ENCODE measurements at places on chromosomes 3 and 15.
A peak's percentile ranks its signal among the peaks of the same experiment; 100 is the strongest.

GRCh38 chr3:185029086-185029485, 123.8 kb downstream of the C3orf70 start:
- no peak for DNase-seq

DNA sequence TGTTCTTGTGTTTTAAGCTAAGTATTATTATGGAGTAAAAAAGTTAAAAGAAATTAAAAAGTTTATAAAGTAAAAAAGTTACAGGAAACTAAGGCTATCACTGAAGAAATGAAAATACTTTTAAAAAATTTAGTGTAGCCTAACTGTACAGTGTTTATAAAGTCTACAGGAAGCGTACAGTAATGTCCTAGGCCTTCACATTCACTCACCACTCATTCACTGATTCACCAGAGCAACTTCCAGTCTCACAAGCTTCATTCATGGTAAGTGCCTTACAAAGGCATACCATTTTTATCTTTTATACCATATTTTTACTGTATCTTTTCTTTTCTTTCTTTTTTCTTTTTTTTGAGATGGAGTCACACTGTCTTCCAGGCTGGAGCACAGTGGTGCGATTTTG, 40.7 kb upstream of the SCN5A start:
- no peak for DNase-seq

DNA sequence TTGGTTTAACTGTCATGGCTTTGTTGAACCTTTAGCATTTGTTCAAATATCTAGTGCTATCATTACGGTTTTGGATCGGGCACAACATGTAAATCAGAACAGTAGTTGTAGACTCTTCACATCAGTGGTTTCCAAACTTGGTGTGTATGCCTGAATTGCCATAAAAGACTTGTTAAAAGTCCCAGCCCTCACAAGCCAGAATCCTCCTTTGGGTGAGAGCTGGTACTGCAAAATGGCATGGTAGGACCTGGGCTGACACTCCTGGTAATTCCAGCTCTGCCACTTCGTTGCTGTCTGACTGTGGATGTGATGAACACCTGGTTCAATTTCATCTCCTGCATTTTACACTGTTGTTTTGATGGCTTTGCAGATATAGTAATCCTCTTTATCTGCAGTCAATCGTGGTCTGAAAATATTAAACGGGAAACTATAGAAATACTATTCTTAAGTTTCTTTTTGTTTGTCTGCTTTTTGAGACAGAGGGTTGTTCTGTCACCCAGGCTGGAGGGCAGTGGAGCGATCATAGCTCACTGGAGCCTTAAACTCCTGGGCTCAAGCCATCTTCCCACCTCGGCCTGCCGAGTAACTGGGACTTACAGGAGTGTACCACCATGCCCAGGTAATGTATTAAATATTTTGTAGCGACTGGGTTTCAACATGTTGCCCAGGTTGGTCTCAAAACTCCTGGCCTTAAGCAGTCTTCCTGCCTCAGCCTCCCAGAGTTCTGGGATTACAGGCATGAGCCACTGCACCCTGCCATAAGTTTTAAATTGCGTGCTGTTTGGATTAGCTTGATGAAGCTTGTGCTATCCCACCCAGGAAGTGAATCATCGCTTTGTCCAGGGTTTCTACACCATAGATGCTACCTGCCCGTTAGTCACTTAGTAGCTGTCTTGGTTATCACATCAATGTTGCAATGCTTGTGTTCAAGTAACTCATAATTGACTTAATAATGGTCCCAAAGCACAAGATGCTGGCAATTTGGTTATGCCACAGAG, 61.6 kb downstream of the RAB7A start:
- peak; percentile 18 for DNase-seq

GRCh38 chr3:17120115-17120514, 235.4 kb downstream of the PLCL2 start:
- no peak for DNase-seq

DNA sequence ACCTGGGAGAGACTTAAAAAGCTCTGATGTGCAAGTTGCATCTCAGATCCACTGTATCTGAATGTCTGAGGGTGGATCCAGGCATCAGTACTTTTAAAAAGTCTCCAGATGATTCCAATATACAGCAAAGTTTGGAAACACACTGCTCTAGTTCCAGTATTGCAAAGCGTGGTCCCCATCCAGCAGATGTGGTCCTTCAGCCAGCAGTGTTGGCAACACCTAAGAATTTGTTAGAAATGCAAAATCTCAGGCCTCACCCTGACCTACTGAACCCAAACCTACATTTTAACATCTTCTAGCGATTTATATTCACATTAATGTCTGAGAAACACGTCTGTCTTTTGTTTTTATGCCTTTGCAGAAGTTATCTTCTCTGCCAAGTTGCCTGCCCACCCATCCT, 32.2 kb upstream of the SGO1 start:
- no peak for DNase-seq

DNA sequence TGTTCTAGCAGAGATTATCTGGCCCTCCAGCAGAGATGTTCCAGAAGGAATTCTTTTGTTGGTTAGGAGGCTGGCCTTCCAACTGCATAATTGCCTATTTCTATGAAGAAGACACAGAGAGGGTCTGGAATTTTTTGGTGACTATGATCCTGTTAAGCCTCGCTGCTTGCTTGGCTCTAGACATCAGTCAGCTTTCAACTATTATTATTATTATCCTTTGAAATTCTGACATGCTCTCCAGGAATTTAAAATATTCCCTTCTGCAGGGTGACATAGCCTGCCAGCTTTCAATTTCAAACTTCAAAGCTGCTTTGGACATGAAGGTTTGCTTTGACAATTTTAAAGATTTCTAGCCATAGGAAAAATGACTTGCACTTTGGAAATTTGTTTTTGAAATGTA, 26.3 kb upstream of the ZNF148 start:
- no peak for DNase-seq

GRCh38 chr3:23372285-23372684, 169.2 kb downstream of the UBE2E2 start:
- no peak for DNase-seq

- DNase-seq = no peak
Measured at GRCh38 chr3:64318668-64319271, 93.5 kb upstream of the PRICKLE2 start.
